RKO (cell line): ENCODE measurements at places on chromosomes 1 and 21.

- DNase-seq, result no peak
Observed at GRCh38 chr1:181148636-181149035, 60.1 kb downstream of the IER5 start.

DNA sequence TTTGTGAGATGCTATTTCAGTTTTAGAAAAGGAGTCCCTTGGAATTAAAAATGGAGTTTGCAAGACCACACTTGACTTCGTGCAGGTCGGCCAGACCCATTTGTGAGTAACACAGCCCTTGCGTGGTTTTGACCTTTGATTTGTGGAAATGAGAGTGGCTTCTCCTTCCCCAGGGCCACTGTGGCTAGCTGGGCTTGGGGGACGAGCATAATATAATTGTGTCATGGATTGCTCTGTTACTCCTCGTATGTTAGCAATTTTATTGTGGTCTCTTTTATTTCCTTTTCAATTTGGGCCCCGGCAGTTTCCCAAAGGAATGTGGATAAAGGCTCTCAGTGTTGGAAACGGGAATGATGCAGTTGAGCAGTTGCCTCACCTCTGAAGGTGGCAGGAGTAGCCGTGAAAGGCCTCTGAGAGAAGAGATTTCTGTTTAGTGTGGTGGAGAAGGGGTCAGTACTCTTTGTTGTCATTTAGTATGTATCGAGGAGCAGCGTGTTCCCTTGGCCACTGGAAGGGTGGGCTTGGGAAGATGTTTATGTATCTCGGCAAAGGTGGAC lies 194.6 kb downstream of the PBX1 start:
- DNase-seq, result no peak

DNA sequence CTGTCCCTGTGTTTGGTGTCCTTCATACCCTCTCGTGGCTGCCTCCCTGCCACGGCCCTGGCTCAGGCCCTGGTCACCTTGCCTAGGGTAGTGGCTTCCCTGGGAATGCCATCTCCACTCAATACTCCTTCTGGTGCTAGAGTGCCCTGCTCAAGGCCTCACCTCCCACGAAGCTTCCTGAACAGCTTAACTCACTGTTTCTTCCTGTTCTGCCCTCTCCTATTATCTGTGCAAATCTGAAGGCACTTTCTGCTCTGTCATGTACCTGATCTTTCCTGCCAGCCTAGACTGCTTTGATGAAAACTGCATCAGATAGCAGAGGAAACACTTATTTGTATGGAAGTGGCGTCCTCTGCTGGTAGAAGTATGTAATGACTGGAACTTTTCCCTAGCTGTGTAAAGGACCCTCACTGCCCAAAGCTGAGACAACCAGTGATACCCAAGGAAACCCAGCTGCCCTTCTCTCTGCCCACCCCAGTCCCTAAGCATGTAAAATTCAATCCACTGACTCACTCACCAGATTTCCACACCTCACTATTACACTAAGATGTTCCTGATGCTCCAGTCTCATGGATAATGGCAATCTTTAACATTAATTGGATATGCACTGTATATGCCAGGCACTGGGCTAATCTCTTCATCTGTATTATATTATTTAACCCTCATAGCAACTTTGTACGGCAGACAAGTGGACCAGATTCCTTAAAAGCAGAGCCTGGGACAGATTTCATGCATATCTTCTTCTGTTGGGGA lies 36.2 kb upstream of the BTG2 start:
- peak; percentile 74 for DNase-seq

GRCh38 chr1:61264825-61265242 lies 182.5 kb downstream of the NFIA start:
- DNase-seq, result no peak

DNA sequence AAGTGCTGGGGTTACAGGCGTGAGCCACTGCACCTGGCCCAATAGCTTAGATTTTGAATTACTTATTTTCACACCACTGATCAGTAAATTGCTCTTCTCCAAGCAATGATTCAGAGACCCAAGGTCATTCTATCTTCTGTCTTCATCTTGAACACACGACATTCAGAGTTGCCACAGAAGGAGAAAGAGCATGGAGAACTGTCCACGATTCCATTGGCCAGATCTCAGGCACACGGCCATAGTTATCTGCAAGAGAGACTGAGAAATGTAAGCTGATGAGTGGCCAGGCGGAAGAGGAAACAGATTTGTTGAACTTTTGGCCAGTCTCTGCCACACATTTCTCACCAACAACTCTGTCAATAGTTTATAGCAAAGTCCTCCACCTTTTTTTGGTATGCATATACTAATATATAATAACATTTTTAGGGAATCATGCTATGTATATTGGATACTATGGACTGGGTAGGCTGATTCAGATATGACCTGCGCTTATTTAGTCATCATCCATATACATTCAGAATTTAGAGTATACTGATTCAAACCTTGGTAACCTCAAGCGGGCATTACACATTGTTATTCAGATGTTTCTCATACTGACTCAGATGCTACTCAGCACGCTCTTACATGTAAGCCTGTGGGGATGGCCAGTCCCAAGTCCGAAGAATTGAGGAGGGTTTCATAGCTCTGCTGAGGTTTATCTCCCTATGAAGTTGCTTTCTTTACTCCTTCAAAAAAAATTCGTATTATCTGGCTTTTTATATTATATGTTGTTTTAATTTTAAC lies 25.5 kb upstream of the CAP1 start:
- peak; percentile 98 for DNase-seq

DNA sequence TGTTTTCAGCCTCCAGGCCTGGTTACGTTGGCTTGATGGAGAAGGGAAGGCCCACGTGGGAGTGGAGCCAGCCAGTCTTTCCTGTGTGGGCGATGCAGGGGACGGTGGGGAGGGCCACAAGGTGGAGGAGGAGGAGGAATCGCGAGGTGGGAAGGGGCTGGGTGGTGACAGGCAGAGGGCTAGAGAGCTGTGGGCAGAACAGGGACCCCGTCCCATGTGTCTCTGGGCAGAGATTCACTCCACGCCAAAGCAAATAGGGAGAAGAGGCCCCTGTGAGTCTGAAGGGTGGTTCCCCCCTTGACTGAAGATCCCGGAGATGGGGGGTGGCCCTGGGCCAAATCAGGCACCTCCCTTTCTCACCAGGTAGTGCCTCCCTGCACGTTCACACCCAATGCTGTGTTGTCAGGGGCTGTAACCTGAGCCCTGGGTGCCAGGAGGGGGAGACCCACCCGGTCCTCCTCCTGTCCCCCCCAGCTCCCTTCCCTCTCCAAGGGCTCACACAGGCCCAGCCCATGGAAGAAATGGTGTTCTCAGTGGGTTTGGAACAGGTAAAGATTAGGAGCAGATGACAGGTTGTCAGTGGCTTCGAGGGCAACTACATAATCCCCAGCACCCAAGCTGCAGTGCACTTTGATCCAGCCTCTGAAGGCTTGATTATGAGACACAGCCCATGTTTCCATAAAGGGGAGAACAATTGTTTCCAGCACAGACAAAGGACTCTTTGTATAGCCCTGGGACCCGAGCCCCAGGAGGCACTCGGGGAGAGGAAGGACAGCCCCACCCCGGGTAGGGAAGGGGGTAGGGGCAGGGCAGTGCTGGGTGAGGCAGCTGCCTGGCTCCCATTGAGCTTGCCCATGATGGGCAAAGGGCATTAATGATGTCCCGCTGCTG lies 37.7 kb upstream of the GPR37L1 start:
- no peak for DNase-seq

- no peak for DNase-seq
Observed at GRCh38 chr1:96365076-96365475, 356.5 kb upstream of the PTBP2 start.

DNA sequence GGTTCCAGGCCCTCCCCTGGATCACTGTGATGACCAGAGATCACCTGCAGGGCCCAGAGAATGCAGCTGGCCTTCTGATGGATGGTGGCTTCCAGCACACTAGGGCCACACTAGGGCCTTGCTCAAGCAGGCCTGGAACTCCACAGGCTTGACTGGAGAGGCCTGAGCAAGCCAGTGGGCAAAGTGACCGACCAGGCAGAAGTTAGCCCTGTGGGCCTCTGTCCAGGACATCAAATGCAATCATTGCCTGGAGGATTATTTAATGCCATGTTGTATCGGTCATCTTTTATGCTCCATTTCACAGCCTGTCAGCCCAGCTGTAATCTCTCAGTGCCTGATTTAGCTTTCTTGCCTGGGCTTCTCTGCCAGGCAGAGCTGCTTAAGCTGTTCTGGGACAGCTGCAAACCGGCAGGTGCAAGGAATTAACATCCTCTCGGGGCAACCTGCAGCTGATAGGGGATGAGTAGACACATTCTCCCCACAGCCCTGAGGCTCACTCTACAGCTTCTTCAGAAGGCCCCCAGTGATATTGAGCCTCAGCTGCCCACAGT lies 17.7 kb downstream of the NENF start:
- no peak for DNase-seq

GRCh38 chr1:7657287-7658016 lies 113.6 kb upstream of the VAMP3 start:
- DNase-seq, result no peak

GRCh38 chr1:222634180-222635013 lies 16.5 kb downstream of the MIA3 start:
- DNase-seq, result peak; percentile 87

DNA sequence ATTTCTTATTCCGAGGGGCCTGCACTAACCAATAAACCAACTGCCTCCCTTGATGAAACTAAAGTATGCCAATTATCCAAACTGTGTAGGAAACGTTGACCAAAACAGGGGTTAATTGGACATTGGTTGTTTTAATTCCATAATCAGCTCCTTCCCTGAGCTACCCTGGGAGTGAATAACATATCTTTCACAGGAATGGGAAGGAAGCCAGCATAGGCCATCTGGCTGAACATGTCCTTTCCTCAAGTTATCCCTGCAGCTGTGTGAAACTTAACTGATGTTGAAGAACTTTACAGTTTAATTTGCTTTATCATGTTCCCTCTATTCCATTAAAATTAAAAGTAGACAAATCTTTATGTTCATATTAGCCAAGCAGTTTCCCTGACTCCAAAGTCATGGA lies 75.4 kb downstream of the NRIP1 start:
- no peak for DNase-seq

- DNase-seq, result no peak
Observed at GRCh38 chr1:214542275-214543199, 8.9 kb downstream of the PTPN14 start.

DNA sequence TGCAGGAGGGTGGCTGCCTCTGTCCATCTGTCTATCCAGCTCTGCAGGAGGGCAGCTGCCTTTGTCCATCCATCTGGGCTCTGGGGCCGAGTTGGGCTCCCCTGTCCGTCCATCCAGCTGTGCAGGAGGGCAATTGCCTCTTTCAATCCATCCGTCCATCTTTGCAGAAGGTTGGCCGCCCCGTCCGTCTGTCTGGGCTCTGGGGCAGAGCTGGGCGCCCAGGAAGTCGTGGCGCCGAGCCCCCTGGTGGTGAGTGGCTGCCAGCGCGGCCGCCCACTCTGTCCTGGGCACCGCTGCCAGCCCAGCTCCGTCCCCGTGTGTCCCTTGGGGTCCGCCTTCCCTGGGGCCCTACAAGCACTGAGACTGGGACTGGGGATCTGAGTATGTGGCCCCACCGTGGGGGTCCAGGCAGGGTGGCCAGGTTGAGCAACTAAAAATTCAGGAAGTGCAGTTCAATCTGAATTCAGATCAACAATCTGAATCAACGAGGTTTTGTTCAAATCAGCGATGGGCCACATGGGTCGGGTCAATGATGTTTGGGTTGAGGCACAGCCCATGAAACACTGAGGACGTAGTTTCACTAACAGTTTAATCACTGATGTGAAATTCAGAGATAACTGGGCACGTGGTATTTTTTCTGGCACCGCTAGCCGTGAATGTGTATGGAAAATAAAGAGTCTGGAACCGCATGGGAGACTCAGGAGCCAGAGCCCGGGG lies 99.1 kb upstream of the ACTRT2 start:
- no peak for DNase-seq

DNA sequence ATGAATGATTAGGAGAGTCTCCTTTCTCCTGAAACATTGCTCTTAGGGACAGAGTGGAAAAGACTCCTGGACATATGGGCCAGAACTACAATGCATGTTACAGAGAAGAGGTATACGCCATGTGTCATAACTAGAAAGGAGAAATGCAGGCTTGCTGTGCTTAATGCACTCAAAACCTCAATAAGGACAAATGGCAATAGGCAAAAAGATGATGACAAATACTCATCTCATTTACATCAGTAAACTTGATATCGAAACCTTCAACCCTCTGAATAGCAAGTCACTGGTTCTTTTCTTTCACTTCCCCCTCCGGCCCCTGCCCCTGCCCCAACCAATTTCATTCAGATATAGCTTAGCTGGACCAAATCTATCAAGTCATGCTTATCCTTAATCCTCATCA lies 1.9 kb upstream of the GPR88 start:
- no peak for DNase-seq

DNA sequence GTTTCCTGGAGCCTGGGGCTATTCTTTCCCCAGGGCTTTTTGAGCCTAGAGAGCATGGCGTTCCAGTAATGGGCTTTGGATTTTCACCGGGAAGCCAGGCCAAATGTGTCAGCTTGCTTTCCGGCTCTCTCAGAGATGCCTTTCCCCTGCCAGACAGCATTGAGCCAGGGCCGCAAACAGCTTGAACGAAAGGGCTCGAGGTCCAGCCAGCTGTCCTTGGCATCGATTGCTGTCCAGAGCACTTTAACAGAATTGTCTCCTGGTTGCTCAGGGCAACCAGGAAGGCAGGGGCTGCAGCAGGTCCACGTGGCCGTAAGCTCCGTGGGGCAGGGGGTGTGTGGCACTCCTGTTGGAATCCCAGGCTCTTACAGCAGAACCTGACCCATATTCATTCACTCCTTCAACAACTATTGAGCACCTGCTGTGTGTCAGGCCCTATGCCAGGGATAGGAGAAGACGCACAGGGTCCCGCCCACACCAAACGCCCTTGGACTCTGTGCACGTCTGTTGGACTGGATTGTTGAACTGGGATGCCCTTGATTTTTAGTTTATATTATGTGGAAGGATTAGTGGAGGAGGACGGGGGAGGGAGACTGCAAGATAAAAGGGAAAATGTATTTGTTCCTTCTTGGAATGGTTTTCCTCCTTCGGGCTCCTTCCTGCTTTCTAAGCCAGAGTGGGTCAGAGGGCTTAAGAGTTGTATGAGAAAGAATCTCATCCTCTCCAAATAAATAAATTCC lies 38.7 kb upstream of the EFHD2 start:
- no peak for DNase-seq

DNA sequence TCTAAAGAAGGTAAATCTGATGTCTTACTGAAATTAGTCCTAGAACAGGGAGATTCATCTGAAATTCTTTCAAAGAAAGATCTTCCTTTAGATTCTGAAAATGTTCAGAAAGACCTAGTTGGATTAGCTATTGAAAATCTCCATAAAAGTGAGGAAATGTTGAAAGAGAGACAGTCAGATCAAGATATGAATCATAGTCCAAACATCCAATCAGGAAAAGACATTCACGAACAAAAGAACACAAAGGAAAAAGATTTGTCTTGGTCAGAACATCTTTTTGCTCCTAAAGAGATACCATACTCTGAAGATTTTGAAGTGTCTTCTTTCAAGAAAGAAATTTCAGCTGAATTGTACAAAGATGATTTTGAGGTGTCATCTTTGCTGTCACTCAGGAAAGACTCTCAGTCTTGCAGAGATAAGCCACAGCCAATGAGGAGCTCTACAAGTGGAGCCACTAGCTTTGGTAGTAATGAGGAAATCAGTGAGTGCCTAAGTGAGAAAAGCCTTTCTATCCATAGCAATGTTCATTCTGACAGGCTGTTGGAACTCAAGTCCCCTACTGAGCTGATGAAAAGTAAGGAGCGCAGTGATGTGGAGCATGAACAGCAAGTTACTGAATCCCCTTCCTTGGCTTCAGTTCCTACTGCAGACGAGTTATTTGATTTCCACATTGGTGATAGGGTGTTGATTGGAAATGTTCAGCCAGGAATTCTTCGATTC lies 61.6 kb upstream of the QSOX1 start:
- DNase-seq, result no peak
